ENCODE measurements at places on chromosomes 11 and 22.

DNA sequence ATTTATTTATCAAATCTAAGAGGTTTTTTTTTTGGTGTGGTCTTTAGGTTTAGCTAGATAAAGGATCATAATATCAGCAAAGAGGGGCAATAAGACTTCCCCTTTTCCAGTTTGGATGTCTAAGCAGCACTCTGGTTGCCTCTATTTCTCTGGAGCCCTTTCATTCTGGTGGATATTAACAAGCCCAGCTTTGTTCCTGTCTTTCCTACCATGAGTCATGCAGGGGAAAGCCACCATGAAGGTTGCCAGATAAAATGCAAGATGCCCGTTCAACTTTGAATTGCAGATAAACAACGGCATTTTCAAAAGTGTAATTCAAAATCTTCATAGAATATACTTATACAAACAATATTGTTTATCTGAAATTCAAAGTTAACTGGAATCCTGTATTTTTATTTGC is 143.6 kb downstream of the ADAMTS15 start:
- no peak for DNase-seq

- no peak for DNase-seq
These were observed 24.7 kb upstream of the SLC22A12 start for GRCh38 chr11:64566042-64566914.

GRCh38 chr11:68160100-68160695 is 39.0 kb upstream of the CHKA start:
- no peak for DNase-seq

- no peak for DNase-seq
These were observed 149.3 kb downstream of the FBXO7 start for GRCh38 chr22:32623943-32624342.

DNA sequence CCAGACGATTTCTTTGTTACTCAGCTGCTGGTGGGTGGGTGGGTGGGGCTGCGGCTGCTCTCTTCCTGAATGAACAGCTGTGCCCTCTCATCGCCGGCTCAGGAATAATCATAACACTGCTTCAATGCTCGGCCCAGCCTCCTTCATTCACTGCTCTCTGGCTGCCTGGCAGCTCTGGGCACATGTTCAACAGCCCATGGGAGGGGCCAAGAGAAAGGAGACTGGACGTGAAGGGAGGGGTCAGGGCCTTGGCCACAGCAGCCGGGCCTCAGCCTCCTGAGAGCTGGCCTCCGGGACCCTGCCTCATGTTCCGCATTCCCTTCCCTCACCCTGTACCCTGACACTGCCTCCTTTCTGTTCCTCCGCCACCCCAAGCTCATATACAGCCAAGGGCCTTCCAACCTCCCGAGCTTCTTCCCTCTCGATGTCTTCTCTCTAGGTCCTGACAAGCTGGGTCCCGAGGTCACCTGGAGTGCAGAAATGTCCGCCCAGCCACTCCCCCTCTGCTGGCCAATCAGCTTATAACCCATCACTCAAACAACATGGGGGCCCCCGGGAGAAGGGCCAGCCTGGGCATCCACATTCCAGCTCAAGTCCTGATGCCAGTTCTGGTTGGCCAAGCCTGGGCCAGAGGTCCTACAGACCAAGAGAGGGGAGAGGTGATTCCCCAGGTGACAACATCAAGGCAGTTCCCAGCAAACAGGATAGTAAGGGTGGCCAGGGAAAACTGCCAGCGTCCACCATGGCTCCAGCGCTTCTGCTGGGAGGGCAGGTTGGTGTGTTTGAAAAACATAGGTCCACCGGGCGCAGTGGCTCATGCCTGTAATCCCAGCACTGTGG is 3.2 kb upstream of the CSDC2 start:
- DNase-seq, result no peak

DNA sequence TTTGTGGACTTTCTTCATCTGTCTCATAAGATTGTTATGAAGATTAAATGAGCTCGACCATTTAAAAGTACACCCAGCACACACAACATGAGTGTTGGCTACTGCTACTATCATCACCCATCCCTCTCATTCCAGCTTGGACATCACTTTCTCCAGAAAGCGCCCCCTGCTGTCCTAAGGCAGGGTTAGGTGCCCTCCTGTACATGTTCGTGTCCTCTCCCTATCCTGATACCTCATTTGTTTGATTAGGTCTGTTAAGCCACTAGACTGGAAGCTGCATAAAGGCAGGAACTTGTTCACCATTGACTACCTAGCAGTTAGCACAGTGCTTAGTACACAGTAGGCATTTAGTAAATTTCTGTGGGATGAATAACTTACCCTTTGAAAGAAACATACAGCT is 85.5 kb downstream of the ENTHD1 start:
- no peak for DNase-seq

- DNase-seq, result no peak
These were observed 5.4 kb downstream of the BEST1 start for GRCh38 chr11:61955422-61956135.

DNA sequence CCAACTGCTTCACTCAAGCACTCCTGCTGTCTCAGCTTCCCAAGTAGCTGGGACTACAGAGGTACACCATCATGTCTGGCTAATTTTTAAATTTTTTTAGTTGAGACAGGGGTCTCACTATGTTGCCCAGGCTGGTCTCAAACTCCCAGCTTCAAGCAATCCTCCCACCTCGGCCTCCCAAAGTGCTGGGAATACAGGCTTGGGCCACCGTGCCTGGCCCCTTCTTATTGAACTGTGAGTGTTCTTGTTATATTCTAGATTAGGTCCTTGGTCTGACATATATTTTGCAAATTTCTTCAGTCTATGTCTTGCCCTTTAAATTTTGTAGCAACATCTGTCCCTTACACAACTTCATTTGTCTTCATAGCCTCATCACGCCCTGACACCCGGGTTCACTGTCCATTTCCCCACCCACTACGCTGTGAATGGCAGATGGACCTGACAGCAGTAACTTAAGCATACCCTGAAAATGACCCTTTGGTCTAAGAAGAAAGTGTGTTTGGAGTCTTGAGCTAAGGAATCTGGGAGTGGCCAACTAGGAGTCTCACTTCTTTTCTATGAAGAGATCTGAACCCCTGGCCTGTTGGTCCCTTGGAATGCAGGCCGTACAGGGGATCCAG is 4.2 kb upstream of the FAM118A start:
- DNase-seq, result no peak

- DNase-seq, result no peak
These were observed 3.8 kb downstream of the RPLP2 start for GRCh38 chr11:813456-814096.

DNA sequence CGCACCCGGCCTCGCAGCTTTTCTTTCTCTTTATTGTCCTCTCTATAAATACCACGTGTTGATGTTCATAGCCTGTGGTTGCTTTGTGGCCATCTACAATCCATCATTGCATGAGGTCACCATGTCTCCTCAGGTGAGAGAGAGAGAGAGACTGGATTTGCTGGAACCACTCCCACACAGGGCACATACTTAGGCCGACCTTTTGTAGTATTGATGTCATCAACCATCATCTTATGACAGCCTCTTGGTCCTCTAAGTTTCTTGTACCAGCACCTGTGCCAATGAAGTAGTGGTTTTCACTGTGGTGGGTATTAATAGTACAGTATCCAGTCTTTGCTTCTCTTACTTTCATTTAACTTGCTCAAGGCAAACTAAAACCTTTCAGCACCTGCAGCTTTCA is 22.8 kb upstream of the P2RY6 start:
- no peak for DNase-seq

- DNase-seq, result no peak
These were observed 984.0 kb downstream of the BRD1 start for GRCh38 chr22:48843640-48844039.

- DNase-seq, result no peak
These were observed 1.6 kb downstream of the SLN start for GRCh38 chr11:107710301-107710700.

- DNase-seq, result no peak
These were observed 1.0 kb upstream of the CCKBR start for GRCh38 chr11:6258571-6259081.

GRCh38 chr11:132999516-132999915 is 532.8 kb downstream of the OPCML start:
- DNase-seq, result no peak

GRCh38 chr11:44304091-44305025 is 5.6 kb downstream of the ALX4 start:
- DNase-seq, result no peak

DNA sequence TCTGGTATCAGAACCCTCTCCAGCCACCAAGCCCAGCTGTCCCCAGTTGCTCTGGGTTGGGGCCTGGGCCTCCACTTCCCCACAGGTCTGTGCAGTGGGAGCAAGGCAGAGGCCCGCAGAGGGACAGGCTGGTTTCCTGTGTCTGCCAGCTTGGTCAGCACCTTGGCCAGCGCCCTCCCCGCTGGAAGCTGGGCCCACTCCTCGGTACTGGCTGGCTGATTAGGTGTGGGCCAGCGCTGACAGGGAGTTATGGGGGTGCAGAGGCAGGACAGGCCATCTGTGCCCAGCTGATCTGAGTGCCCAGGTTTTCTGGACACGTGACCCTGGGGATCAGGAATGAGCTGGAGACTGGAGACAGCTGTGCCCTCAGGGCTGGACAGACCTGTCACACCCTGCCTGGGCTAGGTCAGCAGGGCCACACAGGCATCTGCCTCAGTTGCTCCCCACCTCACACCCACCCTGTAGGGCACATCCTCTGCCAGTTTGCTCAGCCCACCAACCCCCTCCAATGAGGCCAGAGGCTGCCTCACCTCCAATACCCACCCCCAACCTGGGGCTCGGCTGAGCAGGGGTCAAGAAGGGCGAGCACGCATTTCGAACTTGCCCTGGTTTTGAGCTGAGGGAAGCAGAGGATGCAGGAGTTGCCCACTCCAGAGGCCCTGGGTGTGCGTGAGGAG is 175.3 kb downstream of the IGLL1 start:
- no peak for DNase-seq

DNA sequence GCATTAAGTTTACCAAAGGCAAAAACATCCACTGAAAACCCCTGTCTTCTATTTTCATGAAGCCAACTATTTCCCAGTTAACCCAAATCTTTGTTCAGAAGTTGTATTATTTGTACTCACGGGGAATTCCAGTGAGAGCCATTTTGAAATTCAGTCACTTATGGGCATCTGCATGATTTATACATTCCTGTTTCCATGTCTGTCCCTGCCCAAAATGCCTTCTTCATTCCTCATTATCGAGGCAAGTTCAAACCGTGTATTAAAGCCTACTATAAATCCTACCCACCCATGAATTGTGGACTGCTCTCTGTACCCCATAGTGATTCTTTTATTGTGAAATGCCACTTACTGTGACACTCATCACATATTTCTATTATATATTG is 772.7 kb downstream of the DLG2 start:
- DNase-seq, result no peak

DNA sequence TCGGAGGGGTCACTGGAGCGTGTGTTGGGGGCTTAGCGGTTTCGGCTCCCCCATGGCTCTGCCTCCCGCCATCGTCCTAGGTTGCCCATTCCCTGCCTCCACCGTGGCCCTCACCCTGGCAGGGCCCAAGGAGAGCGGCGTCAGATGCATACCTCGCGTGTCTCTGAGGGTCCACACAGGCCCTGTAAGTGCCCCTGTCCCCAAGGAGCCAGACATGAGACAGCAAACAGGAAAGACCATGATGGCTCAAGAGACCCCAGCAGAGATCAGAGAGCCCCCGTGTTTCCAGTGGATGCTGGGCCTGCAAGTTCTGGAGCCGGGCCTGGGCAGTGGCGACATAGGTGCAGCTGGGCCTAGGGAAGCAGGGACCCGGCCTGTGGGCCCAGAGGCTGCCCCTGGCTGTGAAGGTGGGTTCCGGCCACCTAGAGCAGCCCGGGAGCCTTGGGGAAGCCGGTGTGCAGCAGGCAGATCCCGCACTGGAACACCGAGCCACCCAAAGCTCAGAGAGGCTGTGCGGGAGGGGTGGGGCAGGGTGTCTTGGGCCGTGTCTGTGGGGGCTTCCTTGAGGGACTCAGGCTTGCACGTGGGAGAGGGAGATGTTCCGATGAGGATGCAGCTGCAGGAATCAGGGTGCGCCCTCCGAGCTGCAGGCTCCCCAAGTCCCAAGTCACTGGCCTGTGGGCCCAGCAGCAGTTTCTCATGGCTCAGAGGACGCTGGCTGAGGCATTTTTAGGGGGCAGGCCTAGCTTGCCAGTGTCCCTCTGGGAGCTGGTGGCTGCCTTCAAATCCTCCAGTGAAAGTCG is 126.4 kb downstream of the KCNQ1OT1 start:
- no peak for DNase-seq

DNA sequence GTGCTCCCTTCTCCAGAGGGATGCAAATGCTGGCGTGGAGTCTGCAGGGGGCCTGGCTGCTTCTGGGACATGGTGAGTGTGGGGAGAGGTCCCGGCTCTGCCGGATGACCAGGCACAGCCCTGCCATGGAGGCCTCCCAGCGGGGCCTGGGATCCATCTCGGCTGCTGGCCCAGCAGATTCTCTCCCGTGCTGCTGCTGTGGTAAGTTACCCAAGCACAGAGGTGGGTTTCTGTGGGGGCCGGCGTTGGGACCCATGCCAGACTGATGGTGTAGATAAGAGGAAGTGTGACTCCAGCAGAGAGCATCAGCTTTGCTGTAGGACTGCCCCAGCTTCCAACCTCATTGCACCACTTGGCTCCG is 147.5 kb upstream of the B3GAT1 start:
- DNase-seq, result no peak

DNA sequence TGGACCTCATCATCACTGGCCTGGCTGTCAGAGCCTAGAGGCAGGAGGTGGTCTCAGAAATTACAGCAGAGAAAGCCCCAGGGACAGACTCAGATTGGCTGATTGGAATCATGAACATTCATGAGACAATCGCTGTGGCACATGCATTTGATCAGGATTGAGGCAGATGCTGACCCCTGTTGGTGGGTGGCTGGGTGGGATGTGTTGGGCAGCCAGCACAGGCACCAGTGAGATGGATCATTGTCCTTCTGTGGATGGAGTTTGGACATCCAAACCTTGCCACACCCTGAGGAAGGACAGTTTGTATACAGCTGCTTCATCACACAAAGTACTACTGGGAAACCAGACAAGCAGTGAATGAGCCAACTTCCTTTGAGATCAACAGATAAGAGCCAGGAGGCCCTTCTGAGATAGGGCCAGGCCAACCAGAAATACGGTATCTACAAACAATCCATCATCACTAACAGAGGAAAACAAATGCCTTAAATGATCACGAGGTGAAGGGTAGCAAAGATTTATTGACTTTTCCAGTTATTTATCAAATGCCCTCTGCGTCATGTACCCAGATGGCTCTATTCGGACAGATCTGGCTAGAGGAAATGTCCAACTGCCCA is 17.3 kb downstream of the COMMD9 start:
- no peak for DNase-seq

- DNase-seq, result no peak
These were observed 20.1 kb upstream of the CHADL start for GRCh38 chr22:41260871-41261270.

- DNase-seq, result no peak
These were observed 13.0 kb downstream of the TBX1 start for GRCh38 chr22:19773470-19774040.
